Hematopoietic multipotent progenitor cell treated with erythropoietin and hydrocortisone succinate and interleukin-3 and kit ligand, for 4 days (in vitro differentiated cells): ENCODE measurements at places on chromosomes 6 and 20.

DNA sequence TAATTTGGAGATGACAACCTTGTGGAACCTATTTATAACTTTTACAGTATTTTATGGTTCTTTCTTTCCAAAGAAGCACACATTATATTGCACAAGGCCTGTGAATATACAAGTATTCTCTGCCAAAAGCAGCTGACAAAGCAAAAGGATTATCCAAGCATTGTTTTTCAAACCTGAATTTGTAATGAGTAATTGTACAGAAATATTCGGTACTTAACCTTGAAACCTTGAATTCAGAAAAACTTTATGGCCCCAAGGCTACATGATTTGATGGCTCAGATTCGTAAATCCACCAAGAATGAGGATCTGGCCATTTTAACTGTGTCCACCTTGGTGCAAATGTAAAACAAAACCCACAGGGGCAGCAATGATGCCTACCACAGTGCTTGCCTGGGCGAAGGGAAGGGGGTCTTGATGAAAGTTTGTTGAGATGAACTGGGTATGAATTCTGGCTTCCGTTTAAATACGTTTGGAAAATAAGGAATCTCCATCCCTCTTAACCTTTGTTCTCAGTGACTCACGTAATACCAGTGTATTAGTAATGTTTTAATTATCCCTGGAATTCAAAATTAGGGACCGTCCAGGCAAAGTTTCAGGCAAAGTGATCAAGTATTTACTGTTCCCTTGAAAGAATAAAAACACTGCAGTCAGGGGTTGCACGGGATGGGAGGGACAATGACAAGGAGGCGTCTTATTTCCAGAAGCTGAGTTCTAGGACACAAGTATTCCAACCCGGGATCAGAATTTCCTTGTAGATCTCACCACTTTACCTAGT is 2.7 kb upstream of the RBM24 start:
- DNase-seq: no peak

- DNase-seq: no peak
Measured at GRCh38 chr6:29758761-29759160, 35.5 kb downstream of the HLA-F start.

- DNase-seq: no peak
Measured at GRCh38 chr6:39937686-39938333, 3.5 kb upstream of the MOCS1 start.

DNA sequence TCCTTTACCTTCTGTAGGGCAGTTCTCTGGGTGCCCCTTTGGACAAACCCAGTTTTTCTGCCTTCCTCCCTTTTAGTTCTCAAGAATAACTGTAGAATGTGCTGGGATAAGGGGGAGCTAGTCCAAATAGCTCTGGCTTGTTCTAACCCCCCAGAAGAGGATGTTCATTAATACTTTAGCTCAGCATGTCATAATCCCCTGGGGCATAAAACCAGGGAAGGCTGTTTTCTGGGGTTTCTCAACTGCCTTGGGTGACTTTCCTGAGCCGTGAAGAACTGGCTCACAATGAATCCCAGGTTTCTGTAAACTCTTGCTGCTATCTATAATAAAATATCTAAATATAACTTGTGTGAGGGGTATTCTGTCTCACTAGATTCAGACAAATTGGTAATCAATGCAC is 44.5 kb upstream of the RNF217 start:
- DNase-seq: no peak

GRCh38 chr6:92752114-92752513 is 667.2 kb downstream of the EPHA7 start:
- DNase-seq: no peak

GRCh38 chr6:17193106-17193775 is 87.9 kb upstream of the RBM24 start:
- DNase-seq: peak; percentile 75

DNA sequence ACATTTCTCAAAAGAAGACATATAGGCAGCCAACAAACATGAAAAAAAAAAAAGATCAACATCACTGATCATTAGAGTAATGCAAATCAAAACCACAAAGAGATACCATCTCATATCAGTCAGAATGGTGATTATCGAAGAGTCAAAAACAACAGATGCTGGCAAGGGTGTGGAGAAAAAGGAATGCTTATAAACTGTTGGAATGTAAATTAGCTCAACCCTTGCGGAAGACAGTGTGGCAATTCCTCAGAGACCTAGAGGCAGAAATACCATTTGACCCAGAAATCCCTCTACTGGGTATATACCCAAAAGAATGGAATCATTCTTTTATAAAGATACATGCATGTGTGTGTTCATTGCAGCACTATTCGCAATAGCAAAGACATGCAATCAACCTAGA is 303.8 kb upstream of the THEMIS start:
- DNase-seq: no peak

- DNase-seq: peak; percentile 44
Measured at GRCh38 chr20:58691773-58692578, 624 bp upstream of the NPEPL1 start.

- DNase-seq: peak; percentile 44
Measured at GRCh38 chr6:161917645-161918044, 643.8 kb upstream of the AGPAT4 start.

GRCh38 chr6:109238396-109238795 is 143.1 kb downstream of the CEP57L1 start:
- no peak for DNase-seq

DNA sequence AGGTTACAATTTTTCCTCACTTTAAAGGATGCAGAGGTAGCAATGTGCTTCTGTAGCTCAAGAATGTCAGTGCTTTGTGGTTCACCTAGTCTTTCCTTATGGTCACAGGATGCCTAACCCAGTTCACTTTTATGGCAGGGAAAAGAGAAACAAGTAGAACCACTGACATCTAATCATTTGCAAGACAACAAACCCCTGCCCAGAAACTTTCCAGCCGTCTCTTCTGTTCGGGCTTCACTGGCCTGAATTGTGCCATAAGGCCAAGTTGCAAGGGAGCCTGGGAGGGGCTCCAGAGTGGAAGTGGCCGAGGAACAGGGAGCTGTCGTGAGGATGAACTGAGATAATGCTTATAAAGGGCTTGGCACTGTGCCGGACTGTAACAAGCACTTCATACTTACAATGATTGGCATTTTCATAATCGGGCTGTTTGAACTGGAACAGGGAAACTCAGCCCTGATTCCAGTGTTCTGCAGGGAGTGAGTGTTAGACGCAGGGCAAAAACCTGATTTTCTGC is 212.6 kb downstream of the BCAS1 start:
- no peak for DNase-seq

GRCh38 chr6:12947151-12947871 is 230.7 kb downstream of the PHACTR1 start:
- peak; percentile 58 for DNase-seq

DNA sequence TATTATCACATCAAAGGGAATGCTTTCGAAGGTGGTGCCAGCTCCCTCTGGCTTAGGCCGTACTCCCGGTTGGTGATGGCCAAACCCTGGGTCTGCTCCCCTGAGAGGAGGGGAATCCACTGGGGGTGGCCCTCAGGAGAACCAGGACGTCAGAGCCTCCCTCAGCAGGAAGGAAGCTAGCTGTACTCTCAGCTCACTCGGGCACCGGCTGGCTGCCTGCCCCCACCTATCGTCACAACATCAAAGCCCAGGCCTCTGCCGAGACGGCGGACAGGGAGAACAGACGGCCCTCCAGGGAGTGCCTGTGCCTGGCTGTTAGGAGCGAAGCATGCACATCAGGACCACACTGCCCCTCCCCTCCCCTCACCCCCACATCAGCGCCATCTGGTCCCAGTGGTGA is 9.2 kb upstream of the PGC start:
- no peak for DNase-seq

DNA sequence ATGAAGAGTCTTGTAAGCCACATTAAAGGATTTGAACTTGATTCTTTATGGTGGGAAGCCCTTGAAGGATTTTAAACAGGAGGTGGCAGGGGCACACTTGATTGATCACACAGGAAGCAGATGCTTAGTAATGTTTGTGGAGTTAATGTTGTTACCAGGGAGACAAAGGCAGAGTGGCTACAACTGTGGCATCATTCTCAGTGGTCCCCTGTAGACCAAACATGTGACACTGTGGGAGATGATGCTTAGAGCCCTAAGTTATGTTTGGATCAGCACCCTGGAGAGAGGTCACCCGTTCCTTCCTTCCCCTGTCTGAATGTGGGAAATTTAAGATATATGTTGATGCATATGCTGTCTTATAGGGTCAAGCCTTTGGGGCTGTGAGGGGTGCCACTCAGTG is 53.2 kb downstream of the EIF2S2 start:
- peak; percentile 42 for DNase-seq

- no peak for DNase-seq
Measured at GRCh38 chr6:67606906-67607828, 1027.9 kb upstream of the ADGRB3 start.

- DNase-seq: no peak
Measured at GRCh38 chr6:133674661-133675060, 214.3 kb upstream of the TCF21 start.

- no peak for DNase-seq
Measured at GRCh38 chr6:128919412-128920180, 36.7 kb downstream of the LAMA2 start.

- no peak for DNase-seq
Measured at GRCh38 chr20:34328928-34329677, 25.9 kb upstream of the AHCY start.

DNA sequence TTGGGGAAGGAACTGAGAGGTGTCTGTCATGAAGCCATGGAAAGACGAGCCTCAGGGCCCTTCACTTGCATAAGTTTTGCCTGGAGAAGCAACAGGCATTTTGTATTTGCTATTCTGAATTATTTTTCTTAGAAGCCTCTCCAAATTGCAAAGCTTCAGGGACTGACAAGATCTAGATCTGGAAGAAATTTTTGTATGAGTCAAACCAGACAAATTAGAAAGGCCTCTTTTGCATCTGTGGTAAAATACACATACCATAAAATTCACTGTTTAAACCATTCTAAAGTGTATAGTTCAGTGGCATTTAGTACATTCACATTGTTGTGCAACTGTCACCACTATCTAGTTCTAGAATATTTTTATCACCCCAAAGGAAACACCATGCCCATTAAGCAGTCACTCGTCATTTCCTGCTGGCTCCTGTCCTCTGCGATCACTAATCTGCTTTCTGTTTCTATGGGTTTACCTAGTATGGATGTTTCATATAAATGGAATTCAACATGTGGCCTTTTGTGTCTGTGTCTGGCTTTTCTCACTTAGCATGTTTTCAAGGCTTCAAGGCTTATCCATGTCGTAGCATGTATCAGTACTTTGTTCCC is 269.1 kb downstream of the PHF3 start:
- peak; percentile 79 for DNase-seq

- DNase-seq: peak; percentile 44
Measured at GRCh38 chr20:21618759-21619416, 86.6 kb upstream of the PAX1 start.

DNA sequence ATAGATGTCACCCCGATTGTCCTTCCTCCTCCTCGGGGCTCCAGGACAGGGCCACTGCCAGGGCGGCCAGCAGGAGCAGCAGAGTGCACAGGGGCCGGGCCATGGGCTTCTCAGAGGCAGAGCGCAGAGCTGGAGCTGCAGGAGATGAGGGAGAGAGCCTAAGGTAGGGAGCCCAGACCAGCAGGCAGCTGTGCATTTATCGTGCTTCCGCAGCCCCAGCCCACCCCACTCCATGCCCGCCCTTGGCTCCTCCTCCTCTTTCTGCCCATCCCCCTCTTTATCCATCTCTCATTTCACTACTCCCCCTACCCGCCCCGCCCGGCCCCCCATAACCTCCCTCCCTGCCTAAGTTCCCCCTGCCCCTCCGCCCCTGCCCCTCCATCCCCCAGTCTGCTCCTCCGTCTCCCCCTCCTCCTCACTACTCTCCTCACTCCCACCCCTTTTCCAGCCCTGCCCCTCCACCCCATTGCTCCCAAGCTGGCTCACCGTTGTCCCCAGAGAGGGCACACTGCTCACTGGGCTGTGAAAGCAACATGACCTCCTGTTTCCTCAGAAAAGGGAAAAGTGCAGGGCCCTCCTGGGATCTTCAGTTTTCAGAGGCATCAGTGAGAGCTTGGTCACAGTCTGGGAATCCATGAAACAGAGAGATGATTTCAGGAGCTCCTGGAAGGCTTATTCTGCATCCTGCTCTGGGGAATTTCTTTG is 25.5 kb upstream of the CST1 start:
- peak; percentile 1 for DNase-seq

GRCh38 chr6:137543114-137543513 is 48.9 kb upstream of the OLIG3 start:
- no peak for DNase-seq

DNA sequence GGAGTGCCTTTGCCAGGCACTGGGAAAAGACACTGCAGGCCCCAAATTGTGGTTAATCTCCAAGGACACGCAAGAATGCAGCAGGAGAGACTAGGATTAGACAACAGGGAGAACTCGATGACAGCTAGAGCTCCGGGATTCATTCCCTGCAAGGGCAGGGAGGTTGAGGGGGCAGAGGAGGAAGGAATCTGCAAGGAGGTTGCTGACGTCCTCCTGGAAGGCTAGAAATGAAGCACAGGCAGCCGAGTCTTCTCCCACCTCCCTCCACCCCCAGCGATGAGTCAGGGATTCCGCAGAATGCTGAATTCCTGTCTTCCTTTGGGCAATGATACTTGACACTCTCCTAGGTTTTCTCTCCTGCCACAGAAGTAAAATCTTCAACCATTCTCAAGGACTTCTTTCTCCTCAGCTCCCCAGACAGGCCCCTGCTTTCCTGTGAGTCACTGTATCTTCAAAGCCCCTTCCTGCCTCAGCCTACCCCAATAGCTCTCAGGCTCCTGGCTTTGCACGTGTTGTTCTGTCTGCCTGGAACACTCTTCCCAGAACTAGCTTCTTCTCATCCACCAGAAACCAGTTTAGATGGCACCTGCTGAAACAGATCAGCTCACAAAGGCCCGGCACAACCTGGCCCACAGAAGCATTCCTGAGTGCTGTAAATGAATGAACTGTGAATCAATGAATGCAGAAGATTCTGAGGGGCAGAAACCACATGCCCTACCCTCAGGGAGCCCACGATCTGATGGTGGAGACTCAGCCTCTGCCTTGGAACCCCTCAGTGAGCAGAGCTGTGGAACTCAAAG is 85.6 kb downstream of the MRPL14 start:
- peak; percentile 20 for DNase-seq

DNA sequence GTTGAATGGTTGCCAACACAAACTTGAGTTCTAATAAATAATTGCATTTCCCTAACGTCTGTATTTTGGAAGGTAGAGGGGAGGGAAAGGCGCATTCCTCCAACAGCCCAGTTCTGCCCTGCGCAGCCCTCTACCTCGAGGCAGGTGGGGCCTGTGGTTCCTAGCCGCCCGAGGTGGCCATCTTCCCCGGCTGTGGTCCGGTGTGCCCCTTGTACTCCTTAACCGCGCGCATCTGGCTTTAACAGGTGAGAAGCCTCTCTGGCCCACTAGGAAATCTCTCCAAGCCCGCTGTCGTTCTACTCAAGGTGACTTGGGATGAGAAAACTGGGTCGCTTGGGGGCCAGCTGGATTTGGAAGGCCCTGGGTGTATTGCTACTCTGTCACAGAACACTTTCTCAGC is 1.7 kb downstream of the KHDC3L start:
- DNase-seq: no peak
